ENCODE measurements at places on chromosomes 5 and 9. TPM values are rescaled to one million over a fixed set of nuclear protein-coding genes. Genes with fewer than 3 reads are reported as not detected.

C1QTNF2 gene
- total RNA-seq = 2.0 TPM

ADGRD2 gene
- not detected for total RNA-seq

FABP6 gene
- total RNA-seq = 4.5 TPM

PHYHD1 gene
- total RNA-seq = 1.2 TPM

CCDC187 gene
- 0.41 TPM for total RNA-seq

GABRP gene
- not detected for total RNA-seq

TLX3 gene
- total RNA-seq = not detected

ADAMTS12 gene
- 1.2 TPM for total RNA-seq

UBTD2 gene
- 67.3 TPM for total RNA-seq

CCDC152 gene
- 9.0 TPM for total RNA-seq

NPM1 gene
- 414 TPM for total RNA-seq

CORO2A gene
- total RNA-seq = 4.5 TPM

EQTN gene
- 1.6 TPM for total RNA-seq

DPYSL3 gene
- 888 TPM for total RNA-seq

GRCh38 chr9:132531710-132532570 lies 50.5 kb upstream of the BARHL1 start:
- no peak for DNase-seq

GRCh38 chr5:138334867-138335447 lies 3.1 kb upstream of the FAM53C start:
- DNase-seq = no peak

DNA sequence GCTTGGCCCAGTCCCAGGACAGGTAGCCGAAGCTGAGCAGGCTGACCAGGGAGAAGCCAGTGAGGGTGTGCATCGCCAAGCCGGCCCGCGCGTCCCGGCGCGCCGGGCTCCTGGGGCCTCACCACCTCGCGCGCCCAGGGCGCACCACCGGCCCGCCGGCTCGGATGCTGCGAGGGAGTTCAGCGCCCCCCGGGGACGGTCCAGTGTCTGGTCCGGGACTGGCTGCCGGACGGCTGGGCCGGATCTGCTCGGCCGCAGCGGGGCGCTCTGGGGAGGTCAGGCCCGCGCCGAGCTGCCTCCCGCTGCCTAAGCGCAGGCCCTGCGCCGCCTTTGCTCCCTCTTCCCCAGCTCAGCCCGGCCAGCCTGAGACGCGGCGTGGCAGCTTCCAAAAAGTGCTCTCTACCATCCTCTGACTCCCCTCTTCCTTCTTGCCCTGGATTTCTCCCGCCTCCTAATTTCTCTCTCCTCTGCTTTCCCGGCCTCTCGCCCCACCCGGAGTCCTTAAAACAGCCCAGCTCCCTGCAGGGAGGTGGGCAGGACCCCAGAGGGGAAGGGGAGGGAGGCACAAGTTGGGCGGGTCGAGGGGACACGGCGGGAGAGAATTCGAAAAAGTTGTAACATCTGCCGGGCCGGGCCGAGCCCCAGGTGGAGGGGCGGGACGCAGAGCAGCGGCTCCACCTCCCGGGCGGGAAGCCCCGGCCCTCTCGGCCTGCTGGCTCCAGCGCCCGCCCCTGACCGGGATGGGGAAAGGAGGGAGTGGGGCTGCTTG lies at the start of gene ARSI:
TSS of gene ARSI (minus strand) at position 605 of the 769 bp plus-strand sequence. CDS start at position 73, 532 bp downstream.
- DNase-seq = no peak

- DNase-seq = no peak
Measured at GRCh38 chr5:72859127-72859526, 42.7 kb downstream of the TNPO1 start.

DNA sequence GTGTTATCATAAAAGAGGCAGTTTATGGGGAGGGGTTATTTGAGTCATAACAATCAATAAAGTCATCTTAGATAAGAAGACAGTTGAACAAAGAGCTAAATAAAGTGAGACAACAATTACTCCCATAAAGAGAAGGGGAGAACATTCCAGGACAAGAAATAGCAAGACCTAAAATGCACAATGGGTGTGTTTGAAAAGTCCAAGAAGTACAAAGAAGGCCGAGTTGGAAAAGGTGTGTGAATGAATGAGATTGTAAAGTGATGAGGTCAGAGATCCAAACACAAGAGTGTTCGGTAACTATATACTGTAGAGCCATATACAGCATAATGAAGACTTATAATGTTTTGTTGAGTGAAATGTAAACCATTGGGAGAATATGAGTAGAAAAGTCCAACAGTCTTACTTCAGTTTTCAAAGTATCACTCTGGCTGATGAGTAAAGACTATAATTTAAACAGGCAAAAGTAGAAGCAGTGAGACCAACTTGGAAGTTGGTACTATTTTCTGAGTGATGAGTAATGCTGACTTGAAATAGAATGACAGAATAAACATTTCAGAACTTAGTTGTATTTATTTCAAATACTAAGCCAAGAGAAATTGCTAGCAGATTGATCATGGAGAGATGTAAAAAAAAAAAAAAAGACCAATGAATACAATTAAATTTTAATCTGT lies 868.7 kb upstream of the CDH9 start:
- DNase-seq = no peak

- DNase-seq = no peak
Measured at GRCh38 chr9:131273856-131274673, 2.2 kb downstream of the FAM78A start.

DNA sequence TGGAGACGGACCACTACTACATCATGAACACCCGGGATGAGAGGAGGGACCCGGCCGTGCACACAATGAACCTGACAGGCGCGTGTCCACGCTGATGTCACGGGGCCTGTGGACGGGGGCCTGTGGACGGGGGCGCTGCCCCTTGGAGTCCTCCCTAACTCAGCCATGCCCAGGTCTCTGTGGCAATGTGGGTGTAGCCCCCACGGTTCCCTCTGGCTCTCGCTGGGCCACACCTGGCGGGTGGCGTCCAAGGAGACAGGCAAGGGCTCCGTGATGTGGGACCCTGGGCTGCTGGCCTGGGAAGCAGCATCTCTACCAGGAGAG lies 22.1 kb downstream of the PAEP start:
- no peak for DNase-seq

DNA sequence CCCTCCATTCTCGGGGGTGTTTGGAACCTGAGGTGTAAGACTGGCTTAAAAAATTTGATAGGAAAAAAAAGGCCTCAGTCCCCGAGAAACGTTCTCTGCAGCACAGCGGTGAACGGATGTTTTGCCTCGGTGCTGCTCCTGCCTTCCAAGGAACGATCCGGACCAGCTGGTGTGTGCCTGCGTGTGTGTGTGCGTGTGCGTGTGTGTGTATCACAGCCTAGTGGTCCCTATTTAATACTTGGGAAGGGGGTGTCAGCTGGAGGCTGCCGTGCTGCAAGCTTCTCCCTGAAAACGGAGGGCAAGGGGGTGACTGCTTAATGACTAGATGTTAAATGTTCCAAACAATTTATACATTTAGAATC lies 76.9 kb downstream of the LHX2 start:
- no peak for DNase-seq

DNA sequence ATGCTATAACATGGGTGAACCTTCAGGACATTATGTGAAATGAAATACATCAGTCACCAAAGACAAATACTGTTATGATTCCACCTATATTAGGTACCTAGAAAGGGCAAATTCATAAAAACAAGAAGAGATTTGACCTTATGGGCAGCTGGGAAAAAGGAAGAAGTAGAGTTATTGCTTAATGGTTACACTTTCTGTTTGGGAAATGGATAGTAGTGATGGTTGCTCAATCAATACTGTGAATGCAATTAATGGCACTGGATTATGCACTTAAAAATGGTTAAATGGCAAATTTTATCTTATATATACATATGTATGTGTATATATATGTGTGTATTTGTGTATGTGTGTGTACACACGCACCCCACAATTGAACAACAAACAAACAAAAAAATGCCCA lies 15.2 kb downstream of the FKBP15 start:
- DNase-seq = no peak

DNA sequence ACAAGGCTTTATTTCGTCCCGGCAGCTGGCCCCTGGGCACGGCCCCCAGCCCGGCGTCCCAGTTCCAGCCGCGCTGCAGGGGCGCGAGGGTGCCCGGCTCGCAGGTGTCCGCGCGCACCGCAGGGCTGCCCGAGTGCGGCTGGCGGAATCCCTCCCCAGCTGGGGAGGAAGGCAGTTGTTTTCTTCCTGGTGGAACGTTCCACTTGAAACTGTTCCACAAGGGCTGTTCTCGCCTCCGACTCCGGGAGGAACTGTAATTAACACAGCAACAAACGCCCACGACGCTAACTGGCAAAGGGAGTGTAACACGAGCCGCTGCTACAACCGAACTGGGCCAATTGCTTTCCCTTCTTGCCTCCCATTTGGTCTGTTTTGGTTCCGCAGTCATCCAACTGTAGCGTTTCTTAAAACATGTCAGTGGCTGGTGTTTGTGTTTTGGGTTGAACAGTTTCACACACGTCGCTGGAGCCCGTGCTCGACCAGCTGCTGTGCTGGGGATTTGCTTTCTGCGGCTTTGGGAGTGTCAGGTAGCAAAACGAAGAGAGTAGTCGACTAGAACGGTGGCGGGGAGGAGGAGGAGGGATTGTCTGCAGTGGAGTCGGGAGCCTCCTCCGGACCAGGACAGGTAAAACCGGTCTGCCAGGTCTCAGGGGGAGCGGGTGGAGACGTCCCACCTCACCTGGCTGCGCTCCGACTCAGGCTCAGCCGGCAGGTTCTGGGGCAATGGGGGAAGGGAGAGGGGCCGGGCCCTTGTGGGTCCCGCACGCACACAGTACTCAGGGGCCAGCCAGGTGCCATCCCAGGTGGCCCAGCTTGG lies 131.6 kb upstream of the NIPBL start:
- peak; percentile 46 for DNase-seq

GRCh38 chr5:59177644-59178043 lies 594.8 kb downstream of the RAB3C start:
- no peak for DNase-seq

DNA sequence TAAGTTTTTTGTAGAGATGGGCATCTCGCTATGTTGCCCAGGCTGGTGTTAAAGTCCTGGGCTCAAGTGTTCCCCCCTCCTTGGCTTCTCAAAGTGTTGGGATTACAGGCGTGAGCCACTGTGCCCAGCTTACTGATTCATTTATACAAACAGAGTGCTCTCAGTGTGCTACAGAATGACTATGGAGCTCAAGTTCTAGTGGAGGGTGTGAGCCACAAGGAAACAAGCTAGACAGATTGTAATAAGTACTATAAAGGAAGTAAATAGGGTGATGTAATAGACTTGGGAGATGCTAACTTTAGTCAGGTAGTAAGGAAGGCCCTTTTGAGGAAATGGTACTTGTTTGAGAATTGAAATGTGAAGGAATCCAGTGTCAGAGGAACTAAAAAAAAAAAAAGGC lies 1.7 kb upstream of the TMEM267 start:
- no peak for DNase-seq

DNA sequence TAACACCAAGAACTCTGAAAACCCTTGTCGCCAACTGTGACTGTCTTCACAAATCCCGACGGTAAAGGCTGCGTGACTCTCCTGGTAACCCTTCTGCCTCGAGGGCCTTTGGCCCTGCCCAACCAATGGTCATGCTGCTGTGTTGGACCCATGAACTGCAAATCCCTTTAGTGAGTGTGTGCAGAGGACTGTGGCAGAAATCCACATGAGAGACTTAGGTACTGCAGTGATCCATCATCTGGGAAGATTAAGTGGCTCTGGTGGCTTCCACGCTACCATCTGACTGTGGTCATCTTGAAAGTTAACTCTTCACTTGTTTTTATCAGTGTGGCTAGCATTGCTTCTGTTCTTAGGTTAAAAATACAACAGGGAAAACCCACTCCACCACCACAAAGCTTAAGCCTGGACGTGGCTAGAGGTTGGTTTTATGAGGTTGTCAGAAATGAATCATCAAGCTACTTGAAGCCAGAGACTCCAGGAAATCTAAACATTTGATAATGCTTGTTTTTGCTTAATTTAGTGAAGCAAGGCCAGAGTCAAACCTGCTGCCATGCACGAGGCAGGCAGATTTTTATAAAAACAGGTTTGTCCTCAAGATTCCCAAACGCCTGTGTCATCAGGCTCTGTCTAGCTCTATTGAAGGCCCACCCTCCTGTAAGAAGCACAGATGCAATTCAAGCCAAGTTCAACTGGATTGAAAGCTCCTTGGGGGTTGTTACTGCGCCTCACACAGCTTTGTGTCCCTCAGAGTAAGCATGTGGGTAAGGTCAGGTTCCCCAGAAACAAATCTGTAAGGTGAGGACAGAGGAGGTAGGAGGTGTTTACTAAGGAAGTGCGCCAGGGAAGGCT lies 52.7 kb upstream of the ERCC6L2 start:
- DNase-seq = no peak

DNA sequence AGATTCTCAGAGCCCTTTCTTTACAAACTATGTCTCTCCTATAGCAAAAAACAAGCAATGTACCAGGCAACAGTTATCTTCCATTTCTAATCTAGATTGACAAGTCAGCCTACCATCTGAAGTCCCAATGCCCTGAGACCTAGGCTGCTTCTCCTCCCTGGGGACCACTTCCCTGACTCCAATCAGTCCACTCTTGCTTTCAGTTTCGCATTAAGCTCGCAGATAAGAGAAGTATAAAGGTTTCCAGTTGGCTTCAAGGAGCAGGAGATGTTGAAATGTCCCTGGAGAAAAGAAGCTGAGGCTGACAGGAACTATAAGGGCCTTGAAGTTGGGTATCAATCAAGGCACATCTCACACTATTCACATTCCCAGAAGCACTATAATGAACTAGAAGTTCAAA lies 32.3 kb downstream of the ERP44 start:
- DNase-seq = peak; percentile 4

GRCh38 chr9:114301798-114302565 lies 20.9 kb upstream of the ORM1 start:
- DNase-seq = no peak

- no peak for DNase-seq
Measured at GRCh38 chr9:110142868-110143481, 65.0 kb downstream of the C9orf152 start.

- no peak for DNase-seq
Measured at GRCh38 chr5:73061593-73061992, 58.8 kb upstream of the TMEM171 start.

- DNase-seq = no peak
Measured at GRCh38 chr9:135732569-135733257, 30.7 kb downstream of the KCNT1 start.

DNA sequence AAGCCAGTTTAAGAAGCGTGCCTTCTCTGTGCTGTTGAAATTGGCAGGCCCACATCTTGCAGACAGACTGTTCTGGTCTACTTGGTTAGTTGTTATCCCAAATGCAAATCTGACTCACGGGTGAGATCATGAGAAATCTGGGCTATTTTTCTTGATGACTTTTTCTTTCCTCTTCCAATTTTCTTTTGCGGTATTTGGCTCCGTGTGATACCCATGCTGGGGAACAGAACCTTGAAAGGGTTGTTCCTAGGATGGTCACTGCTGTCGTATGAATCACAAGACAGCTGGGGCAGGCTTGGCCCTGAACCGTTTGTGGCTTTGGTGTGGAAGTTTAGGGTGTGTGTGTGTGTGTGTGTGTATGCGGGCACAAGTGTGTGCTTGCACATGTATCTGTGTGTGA lies 24.6 kb downstream of the PDZD2 start:
- no peak for DNase-seq

DNA sequence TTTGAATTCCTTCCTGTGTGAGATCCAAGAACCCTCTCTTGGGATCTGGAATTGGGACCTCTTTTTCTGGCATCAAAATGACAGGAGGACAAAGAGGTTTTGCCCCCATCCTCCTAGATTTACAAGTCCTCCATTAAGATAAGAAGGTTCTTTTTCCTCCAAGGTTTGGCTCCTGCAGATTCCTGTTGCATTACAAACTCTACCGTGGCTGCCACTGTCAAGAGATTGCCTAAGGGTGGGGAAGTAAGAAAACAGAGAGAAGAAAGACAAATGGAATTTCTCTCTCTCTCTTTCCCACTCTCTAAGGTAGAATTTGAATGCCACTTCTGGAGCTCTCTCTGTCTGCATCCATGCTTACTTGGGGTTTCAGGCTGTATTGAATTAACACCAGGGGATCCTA lies 12.0 kb upstream of the SVEP1 start:
- DNase-seq = no peak

GRCh38 chr9:135833864-135834263 lies 73.5 kb downstream of the CAMSAP1 start:
- DNase-seq = no peak
